ENCODE measurements at places on chromosomes 2 and 18.

DNA sequence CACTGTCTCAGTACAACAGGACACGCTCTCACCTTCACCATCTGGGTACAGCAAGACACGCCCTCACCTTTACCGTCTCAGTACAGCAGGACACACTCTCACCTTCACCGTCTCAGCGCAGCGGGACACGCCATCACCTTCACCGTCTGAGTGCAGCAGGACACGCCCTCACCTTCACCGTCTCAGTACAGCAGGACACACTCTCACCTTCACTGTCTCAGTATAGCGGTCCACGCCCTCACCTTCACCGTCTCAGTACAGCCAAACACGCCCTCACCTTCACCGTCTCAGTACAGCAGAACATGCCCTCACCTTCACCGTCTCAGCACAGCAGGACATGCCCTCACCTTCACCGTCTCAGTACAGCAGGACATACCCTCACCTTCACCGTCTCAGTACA, 109.9 kb upstream of the CTDP1 start:
- no peak for DNase-seq

GRCh38 chr2:237546040-237546875, 20.1 kb upstream of the PRLH start:
- DNase-seq: no peak

GRCh38 chr2:188629753-188630527, 338.3 kb downstream of the GULP1 start:
- DNase-seq: no peak

DNA sequence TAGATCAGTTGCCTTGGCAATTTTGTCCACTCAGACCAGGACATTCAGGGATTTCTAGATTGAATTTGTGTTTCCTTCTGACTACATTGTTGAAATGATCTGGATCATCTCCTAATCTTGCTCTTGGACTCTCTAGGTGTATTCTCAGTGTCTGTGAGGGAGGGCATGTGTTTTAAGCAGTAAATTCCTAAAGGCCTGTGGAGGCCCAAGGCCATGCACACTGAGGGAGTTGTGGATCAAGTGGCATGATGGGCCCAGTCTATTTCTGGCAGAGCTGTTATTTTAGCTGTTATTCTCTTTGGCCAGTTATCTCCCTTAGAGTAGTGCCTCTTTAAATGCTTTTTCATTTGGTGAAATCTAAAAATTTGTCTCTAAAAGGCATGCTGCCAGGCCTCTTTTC, 144.9 kb downstream of the RPIA start:
- no peak for DNase-seq

DNA sequence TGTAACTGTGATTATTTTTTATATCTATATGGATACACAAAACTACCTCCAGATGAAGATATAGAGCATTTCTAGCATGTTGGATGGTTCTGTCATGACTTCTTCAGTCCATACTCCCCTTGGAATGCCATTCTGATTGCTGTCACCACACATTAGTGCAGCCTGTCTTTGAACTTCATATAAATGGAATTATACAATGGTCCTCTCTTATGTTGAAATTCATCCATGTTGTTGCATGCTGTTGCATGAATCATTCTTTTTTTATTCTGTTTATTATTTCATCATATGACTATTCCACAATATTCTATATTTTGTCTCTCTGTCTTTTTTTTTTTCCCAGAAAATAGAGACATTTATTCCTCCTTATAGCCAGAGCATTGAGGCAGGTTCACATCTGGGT, 74.1 kb downstream of the OSBPL6 start:
- DNase-seq: no peak

GRCh38 chr2:28454016-28454930, 41.6 kb upstream of the PLB1 start:
- DNase-seq: no peak

DNA sequence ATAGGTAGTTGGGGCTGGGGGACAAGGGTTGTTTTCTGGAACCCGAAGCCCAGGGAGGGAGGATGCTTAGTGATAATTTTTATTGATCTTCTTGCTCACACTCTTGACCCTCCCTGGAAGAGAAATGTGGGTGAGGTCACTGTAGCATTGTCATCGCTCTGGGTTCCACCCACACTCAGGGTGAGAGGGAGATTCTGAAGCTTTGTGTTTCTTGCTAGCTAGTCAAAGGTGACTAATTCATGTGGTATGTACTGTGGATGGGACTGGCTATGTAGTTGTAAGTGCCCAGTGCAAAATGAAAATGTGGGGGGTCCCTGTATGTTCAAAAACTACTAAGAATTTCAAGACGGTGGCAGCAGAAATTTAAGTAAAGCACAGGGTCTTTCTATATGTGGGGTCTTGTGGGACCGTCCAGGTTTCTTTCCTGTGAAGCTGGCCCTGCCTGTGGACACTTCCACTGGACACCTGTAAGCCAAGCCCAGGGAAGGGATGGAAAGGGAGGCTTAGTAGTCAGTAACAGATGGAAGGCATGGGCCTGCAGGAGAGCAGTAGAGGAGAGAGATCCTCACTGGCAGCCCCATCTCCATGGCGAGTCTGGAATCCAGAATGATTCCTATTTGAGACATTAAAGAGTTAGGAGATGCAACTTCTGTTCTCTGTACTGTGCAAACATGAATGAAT, 35.0 kb downstream of the TSN start:
- no peak for DNase-seq

DNA sequence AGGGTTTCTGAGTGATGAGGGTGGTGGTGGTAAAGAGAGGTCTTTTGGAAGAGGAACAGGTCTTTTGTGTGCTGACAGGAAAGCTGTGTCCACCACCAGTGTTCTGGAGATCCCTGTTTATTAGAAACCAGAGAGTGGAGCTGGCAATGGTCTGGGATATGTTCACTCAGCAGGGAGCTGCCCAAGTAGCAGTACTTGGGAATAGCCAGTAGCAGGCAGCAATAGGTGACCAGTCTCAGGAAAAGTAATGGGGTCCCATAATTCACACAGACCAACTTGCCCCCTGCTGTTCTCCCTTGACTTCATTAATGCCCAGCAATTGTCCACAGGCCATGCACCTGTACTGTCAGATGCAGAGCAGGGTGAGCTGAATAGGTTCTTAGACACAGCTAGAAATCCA, 1.8 kb downstream of the TSPYL6 start:
- no peak for DNase-seq

DNA sequence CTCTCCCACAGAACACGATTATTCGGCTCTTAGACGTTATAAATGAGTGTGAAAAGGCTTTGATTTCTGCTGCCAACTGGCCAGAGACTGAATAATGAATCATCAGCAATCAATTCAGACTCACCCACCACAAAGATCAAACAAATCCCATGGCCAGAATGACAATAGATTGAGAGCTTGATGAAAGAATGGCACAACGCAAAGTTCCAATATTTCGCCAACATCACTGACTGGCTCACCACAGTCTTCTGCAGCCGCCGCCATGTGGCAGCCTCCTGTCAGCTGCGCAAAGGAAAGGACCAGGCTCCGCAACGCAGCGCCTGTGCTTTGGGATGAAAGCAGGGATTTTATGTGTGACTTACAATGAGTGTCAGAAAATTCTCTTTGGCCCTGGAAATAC, 104.4 kb upstream of the SOX11 start:
- no peak for DNase-seq

- no peak for DNase-seq
Observed at GRCh38 chr2:217622205-217623060, 380.4 kb downstream of the TNS1 start.

DNA sequence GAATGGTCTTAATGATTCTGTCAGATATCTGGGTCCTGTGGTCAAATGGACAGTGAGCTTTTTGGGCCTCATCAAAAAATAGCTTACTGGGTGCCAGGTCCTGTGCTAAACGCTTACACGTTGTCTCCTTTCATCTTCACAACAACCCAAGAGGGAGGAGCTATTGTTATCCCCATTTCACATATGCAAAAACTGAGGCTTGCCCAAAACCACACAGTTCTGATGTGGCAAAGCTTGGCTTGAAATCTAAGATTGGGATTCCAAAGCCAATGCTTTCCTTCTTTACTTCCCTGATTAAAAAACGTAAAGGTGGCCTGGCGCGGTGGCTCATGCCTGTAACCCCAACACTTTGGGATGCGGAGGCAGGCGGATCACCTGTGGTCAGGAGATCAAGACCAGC, 69.3 kb downstream of the ACTR2 start:
- DNase-seq: no peak

DNA sequence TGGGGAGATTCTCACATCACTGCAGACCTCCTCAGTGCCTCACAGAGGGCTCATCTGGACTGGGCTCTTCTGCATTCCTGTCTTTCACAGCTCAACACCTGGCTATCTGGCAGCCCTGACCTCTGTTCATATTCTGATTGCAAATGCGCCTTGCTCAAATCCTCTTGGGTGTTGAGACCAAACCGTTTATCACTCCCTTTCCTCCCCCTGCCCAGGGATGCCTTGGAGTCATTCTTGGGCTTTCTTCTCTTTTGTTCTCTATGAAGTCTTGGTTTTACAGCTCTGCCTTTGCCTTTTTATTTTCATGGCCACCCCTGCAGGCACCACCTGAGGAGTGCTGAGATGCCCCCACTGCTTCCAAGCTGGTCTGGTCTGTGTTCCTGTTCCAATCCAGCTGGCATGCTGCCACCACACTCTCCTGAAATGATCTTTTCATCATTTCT, 26.3 kb downstream of the TUBB6 start:
- no peak for DNase-seq

DNA sequence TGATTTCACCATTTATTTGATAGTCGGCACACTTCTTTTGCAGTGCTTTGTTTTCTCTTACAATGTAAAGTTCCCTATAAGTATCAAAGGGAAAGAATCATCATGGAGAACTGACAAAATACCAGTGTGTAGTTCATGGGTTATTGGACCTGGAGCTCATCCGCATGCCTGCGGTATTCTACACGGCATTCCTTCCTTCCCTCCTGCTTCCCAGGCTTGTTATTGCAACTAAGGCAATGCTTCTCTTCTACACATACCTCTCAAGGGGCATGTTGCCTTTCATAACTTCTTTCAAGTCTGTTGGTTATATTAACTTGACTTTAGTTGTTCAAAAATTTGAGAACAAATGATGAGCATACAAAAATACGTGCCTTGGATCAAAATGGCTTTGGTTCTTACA, 24.3 kb upstream of the FAP start:
- no peak for DNase-seq

DNA sequence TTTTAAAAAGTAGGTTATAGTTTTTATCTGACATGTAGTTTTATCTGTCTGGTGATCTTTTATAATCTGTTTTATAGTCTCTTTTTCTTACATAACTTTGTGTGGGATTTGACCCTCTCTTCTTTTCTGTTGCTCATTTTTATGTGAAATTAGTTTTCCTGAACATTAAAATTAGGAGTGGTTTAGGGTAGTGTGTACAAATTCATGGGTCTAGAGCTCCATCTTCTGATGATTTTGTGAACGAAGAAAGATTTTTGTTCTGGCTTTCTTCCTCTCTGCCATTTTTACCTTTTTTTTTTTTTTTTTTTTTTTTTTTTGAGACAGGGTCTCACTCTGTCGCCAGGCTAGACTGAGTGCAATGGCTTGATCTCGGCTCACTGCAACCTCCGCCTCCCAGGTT, 46.6 kb downstream of the SLC30A6 start:
- no peak for DNase-seq

GRCh38 chr2:6254441-6254840, 562.3 kb downstream of the SOX11 start:
- DNase-seq: no peak

- peak; percentile 31 for DNase-seq
Observed at GRCh38 chr2:96528006-96528699, 8.4 kb upstream of the ARID5A start.

GRCh38 chr2:38505779-38506178, 96.9 kb downstream of the HNRNPLL start:
- DNase-seq: no peak

DNA sequence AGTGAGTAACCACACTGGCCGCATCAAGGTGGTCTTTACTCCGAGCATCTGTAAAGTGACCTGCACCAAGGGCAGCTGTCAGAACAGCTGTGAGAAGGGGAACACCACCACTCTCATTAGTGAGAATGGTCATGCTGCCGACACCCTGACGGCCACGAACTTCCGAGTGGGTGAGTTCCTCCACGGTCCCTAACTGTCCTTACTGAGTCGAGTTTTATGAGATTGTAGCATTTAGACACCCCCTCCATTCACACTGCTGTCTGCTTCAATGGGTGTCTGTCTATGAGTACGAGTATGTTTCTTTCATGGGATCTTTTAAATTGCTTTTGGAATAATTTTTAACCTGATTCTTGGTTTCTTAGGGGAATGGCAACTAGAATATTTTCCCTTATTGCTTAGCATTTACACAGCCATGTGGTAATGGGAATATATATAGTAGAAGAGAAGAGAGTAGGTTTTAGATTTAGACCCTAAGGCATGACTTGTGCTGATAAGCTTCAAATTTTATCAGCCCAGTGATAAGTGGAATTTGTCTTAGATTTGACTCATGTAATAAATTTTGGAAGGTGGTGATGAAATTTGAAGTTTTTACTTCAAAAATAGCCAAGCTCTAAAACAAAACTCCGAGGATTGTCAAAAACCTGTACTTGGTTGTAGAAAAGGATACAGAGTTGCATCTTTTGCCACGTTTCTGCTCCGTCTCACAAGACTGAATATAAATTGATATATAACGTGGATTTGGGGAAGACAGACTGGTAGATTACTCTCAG, 188.2 kb downstream of the LTBP1 start:
- DNase-seq: no peak

DNA sequence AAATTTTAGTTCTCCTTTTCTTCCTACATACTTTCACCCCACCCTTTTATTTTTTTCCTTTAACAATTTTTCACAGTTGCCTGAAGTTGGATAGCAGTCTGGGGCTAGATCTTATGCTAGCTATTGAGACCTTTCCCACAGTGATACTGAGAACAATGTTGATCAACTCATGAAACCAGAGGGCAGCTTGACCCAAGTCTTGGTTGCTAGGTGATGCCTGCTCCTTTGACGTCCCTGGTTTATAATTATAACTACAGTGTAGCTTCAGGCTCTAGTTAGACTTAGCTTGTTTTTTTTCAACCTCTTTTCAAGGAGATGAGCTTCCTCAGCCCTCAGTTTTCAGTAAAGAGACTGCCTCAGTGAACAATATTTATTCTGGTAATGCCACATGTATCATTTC, 648.5 kb downstream of the IRS1 start:
- no peak for DNase-seq

DNA sequence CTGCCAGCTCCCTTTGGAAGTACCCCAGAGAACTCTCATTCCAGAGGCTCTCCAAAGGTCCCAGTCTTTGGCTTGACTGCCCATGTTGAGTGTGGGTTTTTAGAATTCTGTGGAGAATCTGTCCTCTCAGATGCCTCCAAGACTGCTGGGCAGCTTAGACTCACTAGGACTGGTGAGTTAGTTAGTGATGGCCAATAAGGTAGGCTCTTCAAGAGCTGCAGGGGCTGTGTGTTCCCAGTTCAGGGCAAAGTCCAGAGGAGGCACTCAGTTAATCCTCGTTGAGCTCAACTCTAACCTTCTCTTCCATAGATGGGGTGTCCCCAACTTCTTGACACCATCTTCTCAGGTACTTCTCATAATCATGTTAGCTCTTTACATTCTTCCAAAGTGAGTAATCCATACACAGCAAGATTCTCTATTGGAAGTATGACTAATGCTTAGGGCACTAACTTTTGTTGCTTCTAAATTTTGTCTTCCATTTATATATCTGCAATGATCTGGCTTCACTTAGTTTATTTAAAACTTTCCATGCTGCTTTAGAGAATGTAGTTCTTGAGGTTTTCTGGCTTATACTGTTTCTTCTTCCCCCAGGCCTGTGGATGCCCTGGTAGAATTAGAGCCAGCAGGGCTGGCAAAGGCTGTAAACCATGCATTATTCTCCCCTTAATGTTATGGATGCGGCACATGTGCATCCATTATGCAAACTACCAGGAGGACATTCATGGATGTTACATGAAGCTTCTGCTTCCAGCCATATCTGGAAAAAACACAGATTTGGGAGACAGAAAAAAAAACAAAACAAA, 88.9 kb downstream of the POLE4 start:
- DNase-seq: no peak

GRCh38 chr2:25977768-25978167, 4.5 kb downstream of the KIF3C start:
- DNase-seq: no peak
